Chondrocyte (in vitro differentiated cells): ENCODE measurements at places on chromosomes 12 and 14. TPM values are rescaled to one million over a fixed set of nuclear protein-coding genes. Genes with fewer than 3 reads are reported as not detected.

The KRT75 gene
- not detected in 3 replicates for total RNA-seq

The NRIP2 gene
- total RNA-seq, result 0.25 to 0.92 TPM in 2 of 3 replicates, not detected in the other

The CLEC1B gene
- not detected in 3 replicates for total RNA-seq

The PPM1H gene
- total RNA-seq, result 34.3 to 55.9 TPM (median 44.8 TPM) in 3 replicates

- H3K27ac ChIP-seq, result peak overlapping the region; percentile 91
- no peak overlapping the region for H3K4me3 ChIP-seq
- H3K36me3 ChIP-seq, result no peaks in the 10 kb centered on the region
- no peaks in the 10 kb centered on the region for H3K27me3 ChIP-seq
These were observed 29.1 kb downstream of the SH2B3 start for GRCh38 chr12:111434680-111435338.

GRCh38 chr14:98754343-98755020 is 517.5 kb downstream of the BCL11B start:
- no peak overlapping the region for H3K4me3 ChIP-seq
- no peak for DNase-seq
- H3K4me1 ChIP-seq, result no peaks in the 10 kb centered on the region

DNA sequence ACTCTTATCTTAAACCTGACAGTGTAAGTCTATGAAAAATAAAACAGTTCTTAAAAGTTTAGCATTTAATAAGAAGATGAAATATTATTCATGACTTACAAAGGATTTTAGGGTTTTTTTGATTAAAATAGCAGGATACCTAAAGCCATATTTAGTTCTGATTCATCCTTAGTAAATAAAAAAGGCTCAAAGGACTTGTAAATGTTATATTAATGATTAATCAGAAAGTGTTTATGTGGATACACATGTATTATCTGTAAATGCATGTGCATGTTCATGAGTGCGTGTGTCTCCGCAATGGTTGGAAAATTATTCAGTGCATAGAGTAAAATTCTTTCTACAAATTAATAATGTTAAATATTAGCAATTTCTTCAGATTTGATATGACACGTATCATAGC is 4.4 kb downstream of the KLRF1 start:
- no peak overlapping the region for H3K4me3 ChIP-seq
- DNase-seq, result no peak
- no peaks in the 10 kb centered on the region for H3K27me3 ChIP-seq
- H3K36me3 ChIP-seq, result no peaks in the 10 kb centered on the region
- H3K4me1 ChIP-seq, result no peaks in the 10 kb centered on the region

GRCh38 chr14:59246566-59246965 is 58.1 kb downstream of the DAAM1 start:
- H3K36me3 ChIP-seq, result peaks cover 1% of the 10 kb centered on the region
- no peak for DNase-seq
- peaks cover 30% of the 10 kb centered on the region for H3K4me1 ChIP-seq
- H3K27me3 ChIP-seq, result no peaks in the 10 kb centered on the region
- H3K27ac ChIP-seq, result no peak overlapping the region
- no peak overlapping the region for H3K4me3 ChIP-seq

DNA sequence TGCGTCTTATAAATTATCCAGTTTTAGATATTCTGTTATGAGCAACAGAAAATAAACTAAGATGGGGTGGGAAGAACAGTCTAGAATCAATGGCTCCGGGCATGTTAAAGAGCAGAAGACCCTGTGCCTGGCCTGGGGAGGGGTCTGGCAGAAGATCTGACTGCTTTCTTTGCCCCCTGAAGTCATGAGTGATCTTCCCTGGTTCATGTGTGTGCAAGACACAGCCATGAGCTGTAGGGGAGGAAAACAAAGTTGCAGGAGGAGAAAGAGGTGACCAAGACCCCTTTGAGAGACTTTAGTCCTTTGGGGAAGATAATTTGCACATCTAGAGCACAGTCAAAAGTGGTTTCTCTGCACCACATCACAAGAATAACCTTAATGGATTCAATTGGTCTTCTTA is 4.8 kb downstream of the LACRT start:
- peaks cover 30% of the 10 kb centered on the region for H3K27me3 ChIP-seq
- no peaks in the 10 kb centered on the region for H3K4me1 ChIP-seq
- H3K27ac ChIP-seq, result no peak overlapping the region
- no peak for DNase-seq

- peaks cover 2% of the 10 kb centered on the region for H3K27me3 ChIP-seq
- peak overlapping the region; percentile 98 for H3K4me3 ChIP-seq
- no peaks in the 10 kb centered on the region for H3K36me3 ChIP-seq
- H3K27ac ChIP-seq, result no peak overlapping the region
- no peak for DNase-seq
- H3K4me1 ChIP-seq, result peaks cover 21% of the 10 kb centered on the region
These were observed 1.1 kb downstream of the KITLG start for GRCh38 chr12:88579161-88579517.

DNA sequence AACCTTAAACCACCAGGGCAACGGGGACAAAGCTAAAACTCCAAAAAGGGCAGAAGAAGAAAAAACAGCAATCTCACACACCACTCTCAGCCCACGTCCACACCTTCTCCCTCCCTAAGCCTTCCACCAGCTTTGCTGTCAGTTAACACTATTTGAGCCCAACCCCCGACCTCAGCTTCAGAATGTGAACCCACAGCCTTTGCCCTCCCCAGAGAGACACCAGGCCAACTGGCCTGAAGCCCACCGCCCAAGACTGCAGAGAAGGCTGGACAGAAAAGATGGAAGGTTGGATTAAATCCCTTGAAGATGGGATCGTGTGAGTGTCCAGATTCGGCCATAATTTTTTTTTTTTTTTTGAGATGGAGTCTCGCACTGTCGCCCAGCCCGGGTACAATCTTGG is 22.4 kb downstream of the IRF2BPL start:
- peaks cover 33% of the 10 kb centered on the region for H3K4me1 ChIP-seq
- DNase-seq, result no peak
- H3K27me3 ChIP-seq, result no peaks in the 10 kb centered on the region
- no peaks in the 10 kb centered on the region for H3K36me3 ChIP-seq
- H3K4me3 ChIP-seq, result no peak overlapping the region

DNA sequence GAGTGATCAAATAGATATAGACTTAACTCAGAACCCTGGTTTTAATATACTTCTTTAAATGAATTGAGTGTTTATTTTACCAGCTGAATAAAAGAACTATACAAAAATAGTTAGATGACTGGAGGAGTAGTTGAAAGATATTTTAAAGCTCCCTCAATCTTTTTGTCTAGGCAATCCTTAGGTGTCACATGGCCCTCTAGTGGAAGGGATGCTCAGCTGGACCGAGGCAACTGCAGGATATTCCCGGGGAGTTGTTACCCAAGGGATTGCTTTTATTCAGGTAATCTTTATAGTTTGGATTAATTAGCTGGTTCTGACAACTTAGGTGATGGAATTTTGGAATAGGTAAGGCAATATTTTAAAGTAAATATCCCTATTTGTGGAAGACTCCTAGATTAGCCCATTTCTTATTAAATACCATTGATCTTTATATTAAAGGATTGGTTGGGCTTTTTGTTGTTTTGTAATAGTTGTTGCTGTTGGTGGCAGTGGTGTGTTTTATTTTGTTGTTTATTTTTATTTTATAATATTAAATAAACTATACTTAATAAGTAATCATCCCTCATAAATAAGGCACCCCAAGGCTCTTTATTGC is 57.1 kb downstream of the ZDHHC17 start:
- H3K4me3 ChIP-seq, result no peak overlapping the region
- peak overlapping the region; percentile 24 for H3K27ac ChIP-seq
- no peaks in the 10 kb centered on the region for H3K27me3 ChIP-seq
- peaks cover 15% of the 10 kb centered on the region for H3K4me1 ChIP-seq
- H3K36me3 ChIP-seq, result peaks cover 2% of the 10 kb centered on the region

DNA sequence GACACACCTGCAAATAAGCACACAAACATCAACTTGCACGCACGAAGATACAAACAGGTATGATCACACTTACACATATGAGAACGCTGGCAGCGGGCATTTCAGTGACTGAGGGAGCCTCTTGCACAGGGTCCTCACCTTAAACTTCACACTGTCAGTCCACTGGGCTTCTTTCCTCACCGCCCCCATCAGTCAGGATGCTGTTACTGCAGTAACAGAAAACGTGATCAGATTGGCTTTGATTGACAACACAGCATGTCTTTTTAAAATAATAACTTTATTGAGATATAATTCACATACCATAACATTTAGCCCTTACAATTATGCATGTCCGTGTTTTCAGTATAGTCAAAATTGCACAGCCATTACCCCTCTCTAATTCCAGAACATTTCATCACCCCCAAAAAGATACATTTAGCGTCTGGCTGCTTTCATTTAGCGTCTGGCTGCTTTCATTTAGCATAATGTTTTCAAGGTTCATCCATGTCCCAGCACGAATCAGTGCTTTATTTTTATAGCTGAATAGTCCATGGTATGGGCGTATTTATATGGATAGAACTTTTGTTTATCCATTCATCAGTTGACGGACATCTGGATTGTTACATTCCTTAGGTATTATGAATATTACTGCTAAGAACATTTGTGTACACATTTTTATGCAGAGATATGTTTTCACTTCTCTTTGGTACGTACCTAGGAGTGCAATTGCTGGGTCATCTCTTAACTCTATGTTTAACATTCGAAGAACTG is 8.4 kb downstream of the CCDC197 start:
- no peak overlapping the region for H3K4me3 ChIP-seq
- H3K36me3 ChIP-seq, result no peaks in the 10 kb centered on the region
- peaks cover 8% of the 10 kb centered on the region for H3K4me1 ChIP-seq
- H3K27ac ChIP-seq, result no peak overlapping the region
- DNase-seq, result no peak

GRCh38 chr12:58814036-58814435 is 106.3 kb downstream of the LRIG3 start:
- no peaks in the 10 kb centered on the region for H3K27me3 ChIP-seq
- no peak for DNase-seq
- H3K4me1 ChIP-seq, result peaks cover 42% of the 10 kb centered on the region
- no peaks in the 10 kb centered on the region for H3K36me3 ChIP-seq

DNA sequence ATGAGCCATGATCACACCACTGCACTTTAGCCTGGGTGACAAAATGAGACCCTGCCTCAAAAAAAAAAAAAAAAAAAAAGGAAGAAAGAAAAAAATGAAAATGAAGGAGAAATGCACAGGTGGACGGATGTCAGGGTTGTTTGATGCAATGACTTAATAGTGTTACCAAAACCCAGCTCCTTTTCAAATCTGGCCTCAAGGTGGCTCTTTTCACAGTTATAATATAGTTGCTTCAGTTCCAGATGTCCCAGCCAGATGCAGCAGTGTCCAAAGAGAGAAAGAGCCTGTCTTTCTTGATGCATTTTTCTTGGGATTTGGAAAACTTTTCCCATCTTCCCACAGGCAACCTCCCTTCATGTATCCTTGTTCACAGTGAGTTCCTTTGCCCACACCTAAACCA is 36.5 kb downstream of the KCNMB4 start:
- DNase-seq, result no peak
- H3K36me3 ChIP-seq, result peaks cover 9% of the 10 kb centered on the region
- no peaks in the 10 kb centered on the region for H3K27me3 ChIP-seq
- H3K4me1 ChIP-seq, result no peaks in the 10 kb centered on the region
- H3K27ac ChIP-seq, result no peak overlapping the region

GRCh38 chr14:79275292-79275655 is 936.0 kb downstream of the DIO2 start:
- H3K27ac ChIP-seq, result no peak overlapping the region
- H3K36me3 ChIP-seq, result no peaks in the 10 kb centered on the region
- no peak for DNase-seq
- H3K4me1 ChIP-seq, result peaks cover 16% of the 10 kb centered on the region
- H3K27me3 ChIP-seq, result peaks cover 26% of the 10 kb centered on the region
- H3K4me3 ChIP-seq, result no peak overlapping the region

DNA sequence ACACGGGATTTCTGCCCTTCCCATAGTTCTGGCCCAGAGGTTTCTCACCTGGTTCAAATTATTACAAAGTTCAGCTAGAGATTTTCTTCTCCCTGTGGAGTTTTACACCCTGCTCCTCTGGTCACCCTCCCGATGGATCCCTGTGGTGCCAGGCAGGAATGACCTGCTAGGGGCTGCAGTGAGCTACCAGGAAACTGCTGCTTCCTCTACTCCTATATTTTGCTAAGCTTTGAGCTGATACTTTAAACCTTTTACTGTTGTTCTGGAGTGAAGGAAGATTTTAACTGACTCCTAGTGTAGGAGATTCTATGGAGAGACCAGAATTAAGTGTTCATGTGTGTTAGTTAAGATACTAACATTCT is 30.4 kb upstream of the LRIG3 start:
- H3K36me3 ChIP-seq, result peaks cover 9% of the 10 kb centered on the region
- peak overlapping the region; percentile 46 for H3K27ac ChIP-seq
- no peaks in the 10 kb centered on the region for H3K27me3 ChIP-seq
- no peak for DNase-seq

DNA sequence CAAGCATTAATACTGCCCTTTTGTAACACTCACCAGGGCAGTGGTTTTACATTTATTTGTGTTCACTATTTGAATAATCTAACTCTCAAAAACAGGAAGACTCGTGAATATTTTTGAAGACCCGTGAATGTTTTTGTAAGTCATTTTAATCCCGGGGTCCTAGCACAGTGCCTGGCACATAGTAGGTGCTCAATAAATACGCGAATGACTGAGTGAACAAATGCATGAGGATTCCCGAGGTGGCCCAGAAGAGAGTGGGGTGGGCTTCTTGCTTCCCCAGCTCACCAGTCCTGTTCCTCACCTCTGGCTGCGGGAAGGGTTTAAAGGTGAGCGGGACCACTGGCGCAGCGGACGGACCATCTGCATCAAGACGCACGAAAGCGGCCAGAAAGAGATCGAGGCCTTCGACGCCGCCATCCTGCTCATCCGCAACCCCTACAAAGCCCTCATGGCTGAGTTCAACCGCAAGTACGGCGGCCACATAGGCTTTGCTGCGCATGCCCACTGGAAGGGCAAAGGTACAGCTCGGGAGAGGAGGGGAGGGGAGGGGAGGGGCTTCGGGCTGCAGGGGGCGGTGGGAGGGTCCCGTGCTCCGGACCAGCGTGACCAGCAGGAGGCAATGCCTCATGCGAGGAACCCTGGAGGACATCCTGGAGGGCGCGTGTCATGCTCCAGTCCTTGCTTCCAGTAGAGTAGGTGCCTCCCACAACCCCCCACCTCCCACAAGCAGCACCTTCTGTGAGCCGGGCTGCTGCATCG is 98.9 kb downstream of the CMKLR1 start:
- H3K4me1 ChIP-seq, result peaks cover 2% of the 10 kb centered on the region
- DNase-seq, result no peak
- H3K27ac ChIP-seq, result no peak overlapping the region
- no peak overlapping the region for H3K4me3 ChIP-seq

GRCh38 chr14:91858536-91859275 is 8.6 kb downstream of the TC2N start:
- peak overlapping the region; percentile 38 for H3K27ac ChIP-seq
- no peak for DNase-seq
- peaks cover 59% of the 10 kb centered on the region for H3K4me1 ChIP-seq
- H3K27me3 ChIP-seq, result no peaks in the 10 kb centered on the region
- H3K36me3 ChIP-seq, result peaks cover 26% of the 10 kb centered on the region
- H3K4me3 ChIP-seq, result no peak overlapping the region

- peaks cover 62% of the 10 kb centered on the region for H3K4me1 ChIP-seq
- H3K4me3 ChIP-seq, result no peak overlapping the region
- H3K27me3 ChIP-seq, result no peaks in the 10 kb centered on the region
- H3K36me3 ChIP-seq, result no peaks in the 10 kb centered on the region
- DNase-seq, result no peak
- no peak overlapping the region for H3K27ac ChIP-seq
These were observed 81.6 kb downstream of the ITPK1 start for GRCh38 chr14:93033983-93034670.

GRCh38 chr12:98998697-98999299 is 353.7 kb downstream of the APAF1 start:
- H3K27ac ChIP-seq, result no peak overlapping the region
- no peak overlapping the region for H3K4me3 ChIP-seq
- H3K4me1 ChIP-seq, result no peaks in the 10 kb centered on the region
- H3K27me3 ChIP-seq, result peaks cover 14% of the 10 kb centered on the region
- DNase-seq, result no peak
- no peaks in the 10 kb centered on the region for H3K36me3 ChIP-seq
